Activated gamma-delta T cell treated with anti-CD3 and anti-CD28 coated beads, Interleukin-2, amount 50 U/mL, for 16 hours (primary cell): ENCODE measurements at places on chromosomes 12 and 14.

GRCh38 chr14:88007608-88008007 is 2.7 kb downstream of the GPR65 start:
- no peak for DNase-seq

DNA sequence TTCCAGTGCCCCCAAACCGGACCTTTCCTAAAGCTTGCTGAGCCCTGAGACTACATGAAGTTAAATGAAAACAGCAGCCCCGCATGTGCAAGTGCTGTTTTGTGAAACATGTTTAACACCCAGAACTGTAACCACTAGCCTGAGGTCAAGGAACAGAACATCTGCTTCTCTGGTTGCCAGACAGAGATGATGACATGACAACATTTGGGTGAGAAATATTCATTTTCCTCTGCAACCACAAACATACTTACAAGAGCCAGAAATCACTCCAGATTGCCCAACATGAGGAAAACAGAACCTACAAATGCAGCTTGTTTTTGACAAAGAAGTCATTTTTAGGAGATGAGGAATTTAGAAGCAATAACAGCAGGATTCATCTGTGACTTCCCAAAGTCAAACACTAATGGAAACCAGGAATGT is 110.4 kb downstream of the BCAT1 start:
- DNase-seq, result no peak

DNA sequence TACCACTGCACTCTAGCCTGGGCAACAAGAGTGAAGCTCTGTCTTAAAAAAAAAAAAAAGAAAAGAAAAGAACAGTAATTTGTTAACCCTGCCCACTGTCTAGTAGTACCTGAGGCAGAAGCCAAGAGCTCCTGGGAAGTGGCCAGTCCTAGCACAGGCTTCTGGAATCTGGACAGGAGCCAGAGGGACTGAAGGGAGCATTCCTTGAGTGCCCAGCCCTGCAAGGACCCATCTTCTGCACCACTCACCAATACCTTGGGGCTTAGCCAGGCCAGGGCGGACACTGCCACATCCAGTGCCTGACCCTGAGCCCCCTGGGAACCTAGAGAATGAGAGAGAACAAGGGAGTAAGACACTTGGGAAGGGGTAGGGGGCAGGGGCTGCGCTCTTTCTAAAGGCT is 33.7 kb downstream of the PARP2 start:
- no peak for DNase-seq

DNA sequence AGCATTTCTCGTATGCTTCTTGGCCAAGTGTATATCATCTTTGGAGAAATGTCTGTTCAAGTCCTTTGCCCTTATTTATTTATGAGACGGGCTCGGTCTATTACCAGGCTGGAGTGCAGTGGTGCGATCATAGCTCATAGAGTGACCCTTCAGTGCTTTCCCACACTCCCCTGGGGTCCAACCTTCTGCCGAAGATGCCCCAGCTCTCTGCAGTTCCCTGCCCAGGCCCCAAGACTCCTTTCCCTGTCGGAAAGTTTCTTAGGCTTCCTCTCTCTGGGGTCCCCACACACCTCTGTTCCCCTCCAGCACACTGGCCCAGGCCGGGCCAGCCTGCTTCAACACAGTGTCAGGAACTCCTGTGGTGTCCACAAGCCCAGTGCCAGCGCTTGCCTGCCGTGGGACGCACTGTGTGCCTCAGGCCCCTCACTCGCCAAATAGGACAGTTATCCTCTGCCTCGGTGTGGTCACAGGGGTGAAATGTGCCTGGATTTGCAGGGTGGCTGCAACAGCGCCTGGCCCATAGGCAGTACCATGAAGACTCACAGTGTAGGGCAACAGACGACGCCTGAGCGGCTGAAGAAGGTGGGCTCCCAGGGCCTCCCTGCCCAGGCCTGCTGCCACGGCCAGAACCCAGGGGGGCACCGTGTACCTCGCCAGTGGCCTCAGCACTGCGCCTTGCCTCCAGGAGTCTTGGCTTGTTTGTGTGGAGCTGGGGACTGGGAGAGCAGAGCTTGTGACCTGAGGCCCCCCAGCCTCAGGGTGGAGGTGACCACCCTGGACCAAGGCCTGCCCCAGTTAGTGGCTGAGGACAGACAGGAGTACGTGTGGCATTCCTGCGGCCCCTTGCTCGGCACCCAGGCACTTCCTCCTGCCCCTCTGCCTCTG is 4.9 kb upstream of the ASPG start:
- DNase-seq, result no peak

GRCh38 chr12:120882055-120882555 is 22.1 kb downstream of the SPPL3 start:
- no peak for DNase-seq

DNA sequence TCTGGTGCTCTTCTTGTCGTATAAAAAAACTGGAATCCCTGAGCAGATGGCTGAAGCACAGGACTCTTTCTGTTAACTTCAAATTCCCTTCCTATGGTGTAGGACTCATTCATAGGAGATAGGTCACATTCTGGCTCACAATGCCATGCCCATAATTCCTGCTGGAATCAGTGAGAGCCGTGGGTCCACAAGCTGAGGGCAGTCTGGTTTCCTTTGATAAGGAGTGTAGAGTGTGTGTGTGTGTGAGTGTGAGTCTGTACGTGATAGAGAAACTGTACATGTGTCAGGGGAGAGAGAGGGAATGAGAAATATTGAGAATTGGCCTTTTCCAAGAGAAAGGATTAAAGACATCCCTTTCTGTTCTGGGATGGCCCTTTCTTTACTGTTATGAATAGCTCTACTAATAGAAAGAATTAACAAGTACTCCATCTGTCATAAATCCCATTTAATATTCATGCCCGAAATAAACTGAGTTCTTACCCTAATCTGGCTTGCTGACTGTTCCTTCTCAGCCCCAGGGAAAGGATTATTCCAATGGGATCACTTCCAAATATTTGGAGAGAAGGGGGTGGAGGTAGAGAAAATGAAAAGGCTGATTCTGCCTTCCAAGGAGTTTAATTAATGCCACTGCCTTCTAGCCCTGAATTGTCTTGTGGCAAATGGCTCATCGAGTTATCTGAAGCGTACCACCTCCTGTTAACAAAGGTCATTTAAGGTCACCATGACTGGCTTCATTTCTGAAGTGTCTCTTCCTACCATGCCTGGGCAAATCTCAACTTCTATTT is 79.0 kb downstream of the TMX1 start:
- DNase-seq, result no peak

GRCh38 chr14:78308079-78308478 is 137.9 kb downstream of the NRXN3 start:
- no peak for DNase-seq

DNA sequence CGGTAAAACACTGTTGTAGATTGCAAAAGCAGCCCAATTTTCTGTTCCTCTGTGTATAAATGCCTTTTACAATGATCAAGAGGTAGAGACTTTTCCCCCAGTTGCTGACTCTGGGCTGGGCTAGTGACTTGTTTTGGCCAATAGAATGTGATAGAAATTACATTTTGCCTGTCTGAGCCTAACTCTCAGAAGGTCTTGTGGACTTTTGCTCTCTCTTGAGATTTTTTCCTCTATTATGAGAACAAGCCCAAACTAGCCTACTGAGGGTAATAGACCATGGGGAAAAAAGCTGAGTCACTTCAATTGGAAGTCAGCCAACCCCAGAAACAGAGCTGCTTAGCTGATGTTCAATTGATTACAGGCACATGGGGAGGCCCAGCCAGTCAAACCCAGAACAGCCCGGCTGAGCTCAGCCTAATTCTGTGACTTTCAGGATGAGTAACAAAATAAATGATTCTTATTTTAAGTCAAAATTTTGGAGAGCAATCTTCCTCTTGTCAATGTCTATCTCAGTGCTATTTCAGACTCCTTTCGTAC is 61.4 kb downstream of the MYF5 start:
- no peak for DNase-seq

DNA sequence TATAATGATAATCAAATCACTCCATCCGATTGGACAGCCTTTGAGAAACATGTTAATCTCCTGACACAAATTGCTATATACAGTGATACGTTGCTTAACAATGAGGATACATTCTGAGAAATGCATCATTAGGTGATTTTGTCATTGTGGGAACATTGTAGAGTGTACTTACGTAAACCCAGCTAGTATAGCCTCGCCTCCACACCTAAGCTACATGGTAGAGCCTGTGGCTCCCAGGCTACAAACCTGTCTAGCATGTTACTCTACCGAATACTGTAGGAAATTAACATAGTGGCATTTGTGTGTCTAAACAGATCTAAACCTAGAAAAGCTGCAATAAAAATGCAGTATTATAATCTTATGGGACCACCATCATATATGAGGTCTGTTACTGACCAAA is 128.6 kb upstream of the PWP1 start:
- no peak for DNase-seq
